Stimulated activated CD4-positive, alpha-beta T cell treated with anti-CD3 and anti-CD28 coated beads, Interleukin-1b, Interleukin-23, amount 100 ng/mL, for 1 hour (primary cell): ENCODE measurements at places on chromosomes 1 and 21.

DNA sequence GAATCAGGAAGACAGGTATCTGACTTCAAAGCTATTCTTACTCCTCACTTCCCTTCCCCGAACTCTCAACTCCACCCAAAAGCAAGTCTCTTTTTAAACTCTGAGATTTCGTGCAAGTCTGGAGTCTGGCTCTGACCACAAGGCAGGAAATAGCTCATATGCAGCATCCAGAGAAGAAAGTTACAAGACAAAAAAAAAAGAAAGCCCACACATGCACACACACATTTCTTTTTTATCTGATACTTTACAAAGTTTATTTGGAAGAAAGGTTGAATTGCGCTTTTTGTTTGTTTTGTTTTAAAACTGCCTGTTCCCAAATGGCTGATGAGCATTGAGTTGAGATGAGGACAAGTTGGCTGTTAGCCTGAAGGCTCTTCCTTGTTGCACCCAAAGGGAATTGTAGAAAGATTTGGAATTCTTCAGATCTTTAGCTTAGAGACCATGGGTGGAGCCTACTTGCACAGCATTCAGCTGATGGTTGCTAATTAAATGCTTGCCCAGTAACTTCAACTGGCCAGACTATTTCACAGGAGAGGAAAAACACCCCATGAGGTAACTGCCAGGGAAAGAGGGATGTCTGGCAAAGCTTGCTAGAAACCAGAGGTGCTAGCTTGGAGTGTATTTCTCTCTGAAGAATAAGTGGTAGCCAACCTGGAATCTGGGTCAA is 490.3 kb downstream of the TTLL7 start:
- no peak for DNase-seq

DNA sequence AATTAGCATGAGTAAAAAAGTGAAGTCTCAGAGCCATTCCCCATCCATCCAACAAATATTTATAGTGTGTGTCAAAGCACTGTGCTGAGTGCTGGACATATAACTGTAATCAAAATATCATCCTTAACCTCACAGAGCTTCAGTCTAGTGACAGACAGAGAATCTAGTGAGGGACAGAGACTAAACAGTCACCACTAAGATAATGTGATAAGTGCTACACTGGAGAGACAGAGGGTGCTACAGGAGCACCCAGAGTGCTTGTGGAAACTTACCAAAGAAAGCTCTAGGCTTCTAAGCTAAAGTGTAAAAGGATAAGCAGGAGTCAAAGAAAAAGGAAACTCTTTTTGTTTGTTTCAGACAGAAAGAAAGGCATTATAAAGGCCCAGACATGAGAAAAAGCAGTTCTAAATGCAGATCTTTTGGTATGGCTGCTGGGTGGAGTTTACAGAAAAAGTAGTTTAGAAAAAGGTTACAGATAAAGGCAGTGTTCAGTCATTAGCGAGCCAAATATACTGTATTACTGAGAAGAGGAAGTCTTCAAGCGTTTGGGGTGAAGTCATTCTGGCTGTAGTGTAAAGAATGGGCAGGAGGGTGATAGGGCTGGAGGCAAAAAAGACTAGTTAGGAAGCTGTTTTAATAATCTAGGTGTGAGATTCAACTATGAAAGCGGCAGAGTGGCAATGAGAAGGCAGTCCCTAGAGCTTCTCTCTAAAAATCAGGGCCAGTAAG is 83.8 kb downstream of the SCMH1 start:
- DNase-seq: no peak

GRCh38 chr21:15820852-15821379 is 91.1 kb downstream of the USP25 start:
- no peak for DNase-seq

DNA sequence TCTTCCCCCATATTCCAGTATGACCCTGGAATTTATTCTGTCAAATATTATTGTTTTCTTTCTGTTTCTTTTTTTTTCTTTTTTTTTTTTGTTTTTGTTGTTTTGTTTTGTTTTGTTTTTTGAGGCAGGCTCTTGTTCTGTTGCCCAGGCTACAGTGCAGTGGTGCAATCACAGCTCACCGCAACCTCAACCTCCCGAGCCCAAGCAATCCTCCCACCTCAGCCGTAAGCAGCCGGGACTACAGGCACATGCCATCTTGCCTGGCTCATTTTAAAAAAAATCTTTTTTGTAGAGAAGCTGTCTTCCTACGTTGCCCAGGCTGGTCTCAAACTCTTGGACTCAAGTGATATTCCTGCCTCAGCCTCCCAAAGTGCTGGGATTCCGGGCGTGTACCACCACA is 237.6 kb downstream of the SMYD3 start:
- no peak for DNase-seq

DNA sequence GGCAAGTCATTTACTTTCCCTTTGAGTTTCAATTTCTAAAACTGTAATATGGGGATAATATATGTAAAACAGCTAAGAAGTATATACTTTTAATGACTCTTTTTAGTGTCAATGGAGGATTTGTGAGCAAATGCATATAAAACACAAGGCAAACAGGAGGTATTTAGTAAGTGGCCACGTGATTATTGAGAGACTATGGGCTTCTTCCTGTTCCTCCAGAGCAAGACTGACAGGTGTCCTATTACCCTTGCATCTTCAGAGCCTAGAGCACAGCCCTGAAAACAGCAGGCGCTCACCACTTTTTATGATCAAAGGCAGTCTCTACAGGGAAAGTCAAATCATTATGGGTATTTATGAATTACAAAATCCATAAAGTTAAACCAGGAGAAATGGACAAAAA is 941 bp upstream of the ROR1 start:
- no peak for DNase-seq

- no peak for DNase-seq
Measured at GRCh38 chr1:241462391-241462790, 57.2 kb downstream of the FH start.

DNA sequence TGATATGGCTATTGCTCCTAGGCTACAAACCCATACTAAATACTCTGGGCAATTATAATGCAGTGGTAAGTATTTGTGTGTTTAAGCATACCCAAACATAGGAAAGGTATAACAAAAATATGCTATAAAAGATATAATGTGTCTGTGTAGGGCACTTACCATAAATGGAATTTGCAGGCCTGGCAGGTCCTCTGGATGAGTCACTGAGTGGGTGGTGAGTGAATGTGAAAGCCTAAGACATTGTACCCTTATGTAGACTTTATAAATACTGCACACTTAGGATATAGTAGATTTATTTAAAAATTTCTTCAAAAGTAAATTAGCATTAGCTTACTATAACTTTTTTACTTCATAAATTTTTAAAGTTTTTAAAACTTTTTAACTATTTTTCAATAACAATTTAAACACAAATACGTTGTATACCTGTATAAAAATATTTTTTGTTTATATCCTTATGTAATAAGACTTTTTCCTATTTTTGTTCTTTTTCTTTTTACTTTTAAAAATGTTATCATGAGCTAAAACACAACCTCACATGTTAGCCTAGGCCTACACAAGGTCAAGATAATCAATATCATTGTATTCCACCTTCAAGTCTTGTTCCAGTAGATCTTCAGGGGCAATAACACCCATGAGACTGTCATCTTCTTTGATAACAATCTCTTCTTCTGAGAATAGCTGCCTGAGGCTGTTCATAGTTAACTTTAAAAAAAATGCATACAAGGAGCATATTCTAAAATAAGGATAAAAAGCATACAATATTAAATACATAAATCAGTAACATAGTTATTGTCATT is 306.3 kb upstream of the RGS18 start:
- DNase-seq: no peak

- DNase-seq: no peak
Measured at GRCh38 chr1:19081218-19081893, 124.9 kb upstream of the IFFO2 start.

DNA sequence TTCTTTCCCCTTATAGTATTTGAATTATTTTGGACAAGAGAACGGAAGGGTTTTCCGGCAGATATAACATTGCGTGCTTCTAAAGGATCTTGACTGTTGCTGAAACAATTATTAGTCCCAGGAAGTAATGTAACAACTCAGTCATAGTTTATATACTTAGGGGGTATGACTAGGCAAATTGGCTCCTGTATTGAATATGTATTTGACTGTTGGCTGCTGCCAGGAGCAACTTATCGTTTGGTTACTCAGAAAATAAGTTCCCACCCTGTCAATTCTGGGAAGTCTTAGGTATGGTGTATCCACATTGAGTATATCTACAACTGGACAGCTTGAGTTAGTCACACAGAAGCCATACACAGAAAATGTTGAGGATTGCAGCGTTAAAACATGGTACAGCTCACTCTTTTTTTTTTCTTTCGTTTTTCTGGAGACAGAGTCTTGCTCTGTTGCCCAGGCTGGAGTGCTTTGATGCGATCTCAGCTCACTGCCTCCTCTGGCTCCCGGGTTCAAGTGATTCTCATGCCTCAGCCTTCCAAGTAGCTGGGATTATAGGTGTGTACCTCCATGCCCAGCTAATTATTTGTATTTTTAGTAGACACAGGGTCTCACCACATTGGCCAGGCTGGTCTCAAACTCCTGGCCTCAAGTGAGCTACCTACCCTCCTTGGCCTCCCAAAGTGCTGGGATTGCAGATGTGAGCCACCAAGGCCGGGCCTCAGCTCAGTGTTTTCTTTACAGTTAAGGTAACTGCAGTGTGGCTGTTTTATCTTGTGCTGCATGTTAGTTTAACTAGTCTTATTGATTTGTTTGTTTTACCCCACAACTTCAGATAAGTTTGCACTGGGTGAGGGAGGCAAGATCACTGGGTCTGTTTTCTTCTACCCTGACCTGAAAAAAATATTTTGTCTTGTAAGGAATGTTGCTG is 10.2 kb downstream of the SMAP2 start:
- DNase-seq: no peak

DNA sequence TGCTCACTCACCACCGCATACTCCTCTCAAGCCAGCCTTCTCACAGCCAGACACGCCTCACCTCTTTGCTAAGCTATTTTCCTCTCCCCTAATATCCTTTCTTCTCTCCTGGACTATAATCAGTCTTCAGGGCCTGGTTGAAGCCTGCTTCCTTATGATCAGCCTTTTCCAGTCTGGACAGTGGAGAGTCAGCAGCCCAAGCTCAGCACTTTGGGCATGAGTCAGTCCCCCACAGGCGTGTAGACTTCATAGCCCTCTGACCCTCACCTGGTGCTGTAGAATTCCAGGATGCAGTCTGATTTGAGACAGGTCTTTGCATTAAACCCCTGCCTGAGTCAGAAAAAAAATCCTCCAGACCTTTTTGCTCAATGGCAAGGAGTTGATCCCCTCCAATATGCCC is 2.5 kb downstream of the HPCAL4 start:
- DNase-seq: no peak

DNA sequence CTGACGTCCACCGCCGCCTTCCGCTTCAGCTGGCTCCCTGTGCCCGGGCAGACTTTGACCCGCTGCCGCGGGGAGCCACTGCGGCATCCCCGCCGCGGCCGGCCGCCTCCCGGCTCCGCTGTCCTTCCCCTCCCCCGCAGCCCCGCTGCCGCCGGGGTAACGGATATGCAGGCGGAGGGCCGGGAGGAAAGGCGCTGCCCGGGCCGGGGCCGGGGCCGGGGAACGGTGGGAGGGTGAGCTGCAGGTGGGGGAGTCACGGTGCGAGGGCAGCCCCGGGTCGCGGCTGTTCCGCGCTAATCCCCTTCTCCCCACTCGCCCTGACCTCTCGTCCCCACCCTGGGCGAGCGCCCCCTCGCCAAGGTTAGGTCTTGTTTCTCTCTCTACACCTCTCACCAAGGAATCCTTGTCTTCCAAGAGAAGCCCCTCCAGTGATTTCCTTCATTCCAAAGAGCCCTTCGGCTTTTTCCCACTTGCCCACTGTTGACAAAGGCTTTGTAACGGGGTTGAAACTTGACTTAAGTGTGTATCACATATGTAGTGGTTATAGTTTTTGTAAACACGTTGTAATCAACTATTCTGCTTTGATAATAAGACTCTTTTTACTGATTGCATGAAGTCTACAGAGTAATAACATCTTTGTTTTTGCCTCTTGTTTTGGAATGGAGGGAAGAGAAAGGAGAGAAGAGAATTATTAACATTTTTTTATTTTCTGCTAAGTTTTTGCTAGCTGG is 669 bp downstream of the XPR1 start:
- peak; percentile 27 for DNase-seq

DNA sequence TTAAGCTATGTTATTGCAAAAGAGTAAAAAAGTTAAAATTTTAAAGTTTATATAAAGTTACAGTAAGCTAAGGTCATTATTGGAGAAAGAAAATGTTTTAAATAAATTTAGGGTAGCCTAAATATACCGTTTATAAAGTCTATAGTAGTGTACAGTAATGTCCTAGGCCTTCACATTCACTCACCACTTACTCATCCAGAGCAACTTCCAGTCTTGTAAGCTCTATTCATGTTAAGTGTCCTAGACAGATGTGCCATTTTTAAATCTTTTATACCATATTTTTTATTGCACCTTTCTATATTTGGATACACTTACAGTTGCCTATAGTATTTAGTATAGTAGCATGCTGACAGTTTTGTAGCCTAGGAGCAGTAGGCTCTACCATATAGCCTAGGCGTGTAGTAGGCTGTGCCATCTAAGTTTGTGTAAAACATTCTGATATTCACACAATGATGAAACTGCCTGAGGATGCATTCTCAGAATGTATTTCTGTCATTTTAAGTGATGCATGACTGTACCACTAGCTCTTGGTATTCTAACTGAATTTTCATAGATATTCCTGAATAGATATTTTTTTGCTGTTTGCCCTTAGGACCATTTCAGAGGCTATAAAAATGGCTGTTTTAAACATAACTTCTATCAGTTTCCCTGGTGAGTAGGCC is 26.8 kb downstream of the PPP2R5A start:
- DNase-seq: no peak

DNA sequence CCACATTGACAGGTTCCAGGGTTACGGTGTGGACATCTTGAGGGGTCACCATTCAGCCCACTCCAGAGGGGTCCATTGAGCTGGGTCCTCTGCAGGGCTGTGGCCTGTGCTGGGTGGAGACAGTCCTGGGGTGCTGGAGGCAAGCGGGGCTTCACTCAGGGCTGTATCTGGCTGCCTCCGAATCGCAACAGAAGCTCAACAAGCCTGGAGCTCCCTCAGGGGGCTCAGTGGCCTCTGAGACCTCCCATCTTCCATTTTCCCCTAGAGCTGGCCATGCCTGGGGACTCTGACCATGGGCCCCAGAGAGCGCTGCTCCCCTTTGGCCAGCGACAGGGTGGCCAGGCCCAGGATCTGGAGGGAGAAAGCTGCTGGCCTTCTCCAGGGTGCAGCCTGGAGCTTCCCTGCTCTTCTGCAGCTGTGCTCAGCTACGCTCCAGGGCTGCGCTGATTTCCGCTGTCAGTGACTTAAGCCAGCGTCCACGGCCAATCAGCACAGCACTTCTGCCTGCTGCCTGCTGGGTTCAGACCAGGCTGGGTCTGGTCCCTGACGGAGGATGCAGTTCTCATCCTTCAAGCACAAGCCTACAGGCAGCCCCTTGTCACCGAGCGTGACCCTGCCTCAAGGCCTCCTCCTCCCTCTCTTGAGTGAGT is 45.0 kb upstream of the ADARB1 start:
- DNase-seq: no peak

- no peak for DNase-seq
Measured at GRCh38 chr21:30582870-30583269, 7.3 kb downstream of the KRTAP22-2 start.

GRCh38 chr21:40976198-40977109 is 129.5 kb upstream of the DSCAM start:
- DNase-seq: no peak
